ENCODE measurements at places on chromosomes 2 and 18.

DNA sequence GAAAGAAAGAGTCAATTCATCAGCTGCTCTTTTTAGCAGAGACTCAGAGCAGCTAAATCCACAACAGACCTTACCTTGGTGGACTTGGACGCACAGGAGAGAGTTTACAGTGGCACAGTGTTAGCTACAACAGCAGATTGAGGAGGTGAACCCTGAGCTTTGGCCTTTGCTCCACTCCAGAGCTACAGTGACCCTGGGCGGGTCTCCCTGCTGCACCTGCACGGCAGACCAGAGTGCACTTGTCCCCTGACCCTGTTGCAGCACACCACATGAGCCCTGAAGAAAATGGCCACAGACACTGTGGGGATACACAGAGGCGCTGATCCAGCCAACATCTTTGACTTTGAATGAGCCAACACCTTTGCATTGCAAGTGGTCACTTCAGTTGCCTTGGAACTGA is 11.0 kb downstream of the SLC19A3 start:
- no peak for DNase-seq

DNA sequence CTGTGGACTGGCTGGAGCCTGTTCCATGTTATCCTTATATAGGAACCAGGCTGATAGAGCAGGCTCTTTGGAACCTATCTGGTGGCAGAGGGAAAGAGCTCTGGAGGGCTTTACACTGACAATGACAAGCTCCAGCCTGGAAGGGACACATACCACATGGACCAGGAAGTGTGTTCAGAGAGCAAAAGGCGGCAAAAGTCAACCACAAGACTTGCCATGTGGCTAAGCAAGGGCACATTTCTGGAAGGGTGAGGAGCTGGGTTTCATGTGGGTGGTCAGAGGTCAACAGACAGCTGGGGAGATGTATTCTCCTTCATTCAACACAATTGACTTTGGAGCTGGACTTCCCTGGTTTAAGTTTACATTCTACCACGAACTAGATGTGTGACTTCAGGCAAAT is 325.2 kb downstream of the DYSF start:
- DNase-seq: no peak

- DNase-seq: no peak
Measured at GRCh38 chr2:31268344-31268743, 34.4 kb downstream of the EHD3 start.

DNA sequence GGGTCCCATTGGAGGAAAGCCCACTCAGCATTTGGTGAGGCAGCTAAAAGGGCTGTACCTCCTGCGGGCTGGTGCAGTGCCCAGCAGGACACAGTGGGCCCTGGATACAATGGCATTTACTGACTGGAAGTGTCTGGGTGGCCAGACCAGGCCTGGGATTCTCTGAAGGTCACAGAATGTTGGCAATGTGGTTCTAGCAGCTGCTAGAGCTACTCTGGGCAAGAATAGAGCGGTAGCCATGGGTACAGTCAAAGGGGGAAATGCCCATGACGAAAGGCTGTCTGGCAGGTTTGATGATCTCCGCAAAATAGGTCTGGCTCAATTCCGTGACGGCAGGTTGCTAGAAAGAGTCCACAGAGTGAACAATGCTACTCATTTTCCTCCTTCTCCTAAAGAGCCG is 241.8 kb downstream of the AFF3 start:
- DNase-seq: no peak

DNA sequence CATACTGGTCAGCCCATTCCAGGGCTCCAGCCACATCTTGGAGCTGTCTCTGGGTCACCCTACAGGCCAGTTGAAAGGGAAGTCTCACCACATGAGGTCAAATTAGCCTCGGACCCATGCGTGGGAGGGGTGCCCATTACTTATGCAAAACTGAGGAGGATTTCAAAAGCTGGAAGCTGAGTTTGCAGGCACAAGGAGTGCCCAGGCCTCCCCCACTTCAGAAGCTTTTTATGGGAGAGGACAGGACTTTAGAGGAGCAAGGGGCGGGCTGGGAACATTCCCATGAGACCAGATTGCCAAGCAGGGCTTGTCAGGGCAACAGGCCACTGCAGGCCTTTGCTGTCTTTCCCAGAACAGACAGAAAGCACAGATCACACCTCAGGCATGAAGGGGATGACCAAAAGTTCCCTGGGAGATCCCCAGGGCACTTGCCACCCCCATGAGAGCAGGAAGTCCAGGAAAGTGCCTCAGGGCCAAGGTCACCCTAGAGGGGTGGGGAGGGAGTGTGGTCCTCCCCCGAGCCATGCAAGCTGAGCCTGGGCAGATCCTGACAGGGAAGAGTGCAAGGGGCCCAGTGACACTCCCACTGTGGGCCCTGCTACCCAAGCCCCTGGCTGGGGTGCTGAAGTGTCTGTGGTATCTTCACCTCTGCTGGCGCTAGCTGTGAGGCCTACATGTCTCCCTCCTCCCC is 267.7 kb downstream of the BCL11A start:
- no peak for DNase-seq

DNA sequence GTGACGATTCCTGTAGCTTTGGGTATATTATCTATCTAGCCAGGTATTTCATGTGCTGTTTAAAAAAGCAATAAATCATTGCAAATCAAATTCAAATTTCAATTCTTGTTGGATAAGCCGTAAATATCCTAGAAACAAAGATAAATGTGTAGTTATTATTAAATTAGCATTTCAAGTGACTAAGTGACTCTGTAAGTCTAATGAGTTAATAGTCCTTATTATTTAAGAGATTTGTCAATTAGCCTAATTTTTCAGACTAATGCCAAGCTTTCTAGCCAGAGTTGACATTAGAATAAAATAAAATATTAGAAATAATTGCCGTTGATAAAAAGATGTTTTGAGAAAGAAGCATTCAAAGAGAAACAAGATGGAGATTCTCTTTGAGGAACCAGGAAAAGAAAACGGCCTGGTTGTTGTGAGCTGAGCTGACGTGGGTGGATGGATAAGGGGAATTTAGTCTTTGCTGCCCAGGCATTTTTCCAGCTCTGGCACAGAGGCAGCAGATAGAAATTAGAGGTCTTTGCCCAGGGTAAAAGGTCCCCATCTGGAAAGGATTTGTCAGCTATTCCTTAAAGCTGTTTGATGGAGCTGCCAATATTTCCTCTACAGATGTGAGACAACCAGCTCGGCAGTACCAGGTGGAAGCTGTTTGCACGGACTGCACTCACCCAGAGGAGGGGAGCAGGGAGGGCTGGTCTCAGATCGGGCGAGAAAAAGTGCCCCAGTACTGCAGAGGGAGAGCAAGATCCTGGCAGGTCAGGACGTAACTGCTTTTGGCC is 117.3 kb upstream of the SEC11C start:
- DNase-seq: no peak

DNA sequence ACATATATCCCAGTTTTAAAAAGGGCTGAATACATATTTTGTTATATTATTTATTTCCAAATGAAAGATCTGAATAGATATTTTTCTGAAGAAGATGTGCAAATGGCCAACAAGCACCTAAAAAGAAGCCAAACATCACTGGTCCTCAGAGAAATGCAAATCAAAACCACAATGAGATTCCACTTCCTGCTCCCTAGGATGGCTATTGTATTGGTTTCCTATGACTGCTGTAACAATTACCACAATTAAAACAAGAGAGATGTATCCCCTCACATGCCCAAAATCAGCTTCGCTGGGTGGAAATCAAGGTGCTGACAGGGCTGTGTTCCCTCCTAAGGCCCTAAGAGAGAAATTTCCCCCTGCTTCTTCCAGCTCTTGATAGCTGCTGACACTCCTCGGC is 23.2 kb downstream of the ABCB11 start:
- DNase-seq: no peak

GRCh38 chr2:23042216-23042906 is 342.6 kb upstream of the KLHL29 start:
- no peak for DNase-seq

DNA sequence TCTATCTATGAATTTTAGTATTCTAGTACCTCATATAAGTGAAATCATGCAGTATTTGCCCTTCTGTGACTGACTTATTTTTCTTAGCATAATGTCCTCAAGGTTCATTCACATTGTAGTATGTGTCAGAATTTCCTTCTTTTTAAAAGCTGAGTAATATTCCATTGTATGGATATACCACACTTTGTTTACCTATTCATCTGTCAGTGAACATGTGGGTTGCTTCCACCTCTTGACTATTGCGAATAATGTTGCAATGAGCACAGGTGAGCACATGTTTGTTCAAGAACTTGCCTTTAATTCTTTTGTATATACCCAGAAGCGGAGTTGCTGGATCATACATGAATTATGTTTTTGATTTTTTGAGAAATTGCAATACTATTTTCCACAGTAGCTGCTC is 187.4 kb upstream of the RBMS1 start:
- DNase-seq: no peak

GRCh38 chr2:86789687-86790133 is 1.0 kb downstream of the CD8A start:
- no peak for DNase-seq

GRCh38 chr18:51122266-51123045 is 75.0 kb downstream of the MEX3C start:
- no peak for DNase-seq

DNA sequence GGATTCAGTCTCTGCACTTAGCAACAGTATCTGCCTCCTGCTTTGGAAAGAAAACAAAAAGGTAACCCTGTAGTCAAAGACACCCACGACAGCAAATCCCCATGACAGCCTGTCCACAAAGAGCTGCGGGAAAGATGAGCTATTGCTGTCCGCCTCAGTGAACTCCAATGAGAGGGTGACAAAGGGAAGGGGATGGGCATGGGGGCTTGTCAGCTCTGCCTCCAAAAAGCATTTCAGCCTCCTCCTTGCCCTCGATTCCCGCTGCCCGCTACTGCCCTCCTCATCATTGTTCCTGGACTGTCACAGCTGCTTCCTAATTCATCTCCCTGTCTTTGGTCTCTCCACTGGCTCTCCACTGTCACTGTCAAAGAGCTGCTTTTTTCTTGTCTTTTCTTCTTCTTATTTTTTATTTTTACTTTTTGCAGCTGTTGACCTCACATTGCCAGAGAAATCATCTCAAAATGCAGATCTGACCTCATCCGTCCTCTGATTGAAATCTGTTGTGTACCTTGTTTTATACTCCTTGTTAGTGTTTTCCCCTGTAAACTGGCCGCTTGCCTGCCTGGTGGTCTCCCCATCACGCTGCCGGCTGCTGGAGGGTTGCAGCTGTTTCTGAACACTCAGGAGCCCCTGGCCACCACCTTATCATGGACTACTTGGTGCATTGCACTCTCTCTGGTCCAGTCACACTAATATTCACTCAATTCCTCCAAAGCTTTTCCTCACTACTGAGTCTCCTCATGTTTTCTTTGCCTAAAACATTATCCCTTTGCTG is 7.9 kb upstream of the E2F6 start:
- no peak for DNase-seq

- no peak for DNase-seq
Measured at GRCh38 chr2:201285499-201285898, 25.2 kb downstream of the CASP8 start.

- DNase-seq: no peak
Measured at GRCh38 chr2:9675415-9676351, 44.9 kb upstream of the YWHAQ start.

DNA sequence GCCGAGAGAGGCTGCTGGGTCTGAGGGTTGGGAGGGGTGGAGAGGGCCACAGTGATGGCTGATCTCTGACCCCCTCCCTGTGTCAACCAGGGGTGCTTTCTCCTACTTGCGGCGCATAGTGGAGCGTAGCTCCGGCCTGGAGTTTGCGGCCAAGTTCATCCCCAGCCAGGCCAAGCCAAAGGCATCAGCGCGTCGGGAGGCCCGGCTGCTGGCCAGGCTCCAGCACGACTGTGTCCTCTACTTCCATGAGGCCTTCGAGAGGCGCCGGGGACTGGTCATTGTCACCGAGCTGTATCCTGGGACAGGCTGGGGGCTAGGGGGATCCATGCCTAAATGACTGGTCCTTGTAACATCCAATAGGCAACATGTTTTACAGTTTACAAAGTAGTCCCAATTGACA is 20.9 kb upstream of the GMPPA start:
- DNase-seq: no peak

- no peak for DNase-seq
Measured at GRCh38 chr18:23498117-23498516, 5.2 kb upstream of the RMC1 start.

Measured in activated naive CD4-positive, alpha-beta T cell (primary cell).